Stimulated activated naive B cell treated with anti-CD40 and anti-IgM and Interleukin-4, amounts not matched to agents 10 μg/mL and 1 μg/mL and 100 μg/mL, for 72 hours (primary cell): ENCODE measurements at places on chromosomes 1 and 21.

GRCh38 chr1:204327359-204327758 lies 32.4 kb downstream of the PLEKHA6 start:
- DNase-seq: no peak

- no peak for DNase-seq
Measured at GRCh38 chr1:182484067-182484466, 34.1 kb downstream of the RGSL1 start.

DNA sequence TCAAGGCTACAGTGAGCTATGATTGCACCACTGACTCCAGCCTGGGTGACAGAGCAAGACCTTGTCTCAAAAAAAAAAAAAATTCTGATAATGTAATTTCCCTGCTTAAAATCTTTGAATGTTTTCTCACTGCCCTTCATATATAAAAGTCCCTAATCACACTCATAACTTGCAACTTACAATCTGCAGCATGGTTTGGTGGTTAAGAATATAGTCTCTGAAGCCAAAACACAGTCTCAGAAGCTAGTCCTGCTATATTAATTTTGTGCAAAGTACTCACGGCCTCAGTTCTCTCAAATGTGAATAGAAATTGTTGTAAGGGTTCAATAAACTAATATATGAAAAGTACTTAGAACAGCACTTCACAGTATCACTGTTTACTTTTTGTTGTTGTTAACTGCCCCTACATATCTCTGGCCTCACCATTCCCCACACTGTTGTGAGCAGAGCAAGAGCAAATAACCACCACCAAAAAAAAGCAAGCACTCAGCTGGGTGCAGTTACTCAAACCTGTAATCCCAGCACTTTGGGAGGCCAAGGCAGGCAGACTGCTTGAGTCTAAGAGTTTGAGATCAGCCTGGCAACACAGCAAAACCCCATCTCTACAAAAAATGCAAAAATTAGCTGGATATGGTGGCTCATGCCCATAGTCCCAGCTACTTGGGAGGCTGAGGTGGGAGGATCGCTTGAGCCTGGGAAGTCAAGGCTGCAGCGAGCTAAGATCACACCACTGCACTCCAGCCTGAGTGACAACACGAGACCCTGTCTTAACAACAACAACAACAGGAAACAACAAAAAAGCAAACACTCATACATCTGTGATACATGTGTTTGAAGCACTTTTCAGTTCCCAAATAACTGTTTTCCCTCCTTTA lies 22.4 kb downstream of the ASH1L start:
- no peak for DNase-seq

DNA sequence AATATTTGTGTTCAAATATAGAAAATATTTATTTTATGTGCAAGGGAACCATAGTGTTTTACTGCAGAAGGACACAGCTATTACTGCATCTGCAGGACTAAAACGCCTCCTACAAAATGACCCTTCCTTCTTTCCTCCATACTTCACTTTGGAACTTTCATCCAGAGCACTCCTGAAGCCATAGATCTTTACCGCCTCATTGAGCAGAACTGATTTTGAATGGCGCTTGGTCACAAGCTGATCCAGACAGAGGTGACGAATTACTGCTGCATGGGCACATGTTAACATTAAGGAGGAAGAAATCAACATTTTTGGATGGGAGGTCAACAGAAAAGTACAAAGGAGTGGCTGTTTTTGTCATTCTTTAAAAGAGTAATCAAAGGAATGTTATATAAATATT lies 931.6 kb downstream of the NCAM2 start:
- no peak for DNase-seq

DNA sequence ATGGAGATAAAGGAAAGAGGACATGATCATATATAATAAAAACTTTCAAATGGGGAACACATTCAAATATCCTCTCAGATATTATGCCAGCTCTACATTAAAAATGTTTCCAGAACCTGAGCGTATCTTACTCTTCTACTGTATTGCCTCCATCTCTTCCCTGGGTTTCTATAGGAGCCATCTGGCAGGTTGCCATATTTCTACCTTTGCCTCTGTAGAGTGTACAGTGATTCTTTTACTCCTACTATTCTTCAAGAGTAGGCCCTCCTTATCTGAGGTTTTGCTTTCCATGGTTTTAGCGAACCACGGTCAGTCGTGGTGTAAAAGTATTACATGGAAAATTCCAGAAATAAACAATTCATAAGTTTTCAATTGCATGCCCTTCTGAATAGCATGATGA lies 259.5 kb downstream of the GRIK1 start:
- no peak for DNase-seq

GRCh38 chr1:47827109-47827508 lies 170.1 kb downstream of the TRABD2B start:
- DNase-seq: no peak

- DNase-seq: no peak
Measured at GRCh38 chr1:219412772-219413171, 200.1 kb downstream of the ZC3H11B start.

GRCh38 chr1:1235016-1235744 lies 3.1 kb downstream of the B3GALT6 start:
- DNase-seq: no peak

GRCh38 chr1:116808200-116808847 lies 54.1 kb downstream of the CD2 start:
- DNase-seq: no peak

DNA sequence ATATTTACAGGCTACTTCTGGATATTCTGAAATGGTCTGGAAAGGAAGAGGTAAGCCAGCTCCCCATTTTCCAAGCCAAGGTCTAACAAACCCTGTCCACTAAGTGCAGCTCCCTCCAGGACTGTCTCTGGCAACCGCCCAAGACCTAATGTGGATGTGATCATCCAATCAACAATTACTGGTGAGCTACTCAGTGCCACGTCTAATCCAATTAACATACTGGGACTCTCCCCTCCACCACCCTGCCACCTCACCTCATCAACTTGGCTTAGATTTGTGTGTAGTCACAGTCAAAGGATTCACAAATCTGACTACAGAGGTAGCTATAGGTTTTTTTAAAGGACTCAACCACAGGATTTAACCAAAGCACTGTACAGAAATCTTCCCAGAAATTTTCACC lies 25.4 kb upstream of the S100A7 start:
- DNase-seq: no peak

- DNase-seq: no peak
Measured at GRCh38 chr21:34706337-34706736, 37.5 kb downstream of the CLIC6 start.

DNA sequence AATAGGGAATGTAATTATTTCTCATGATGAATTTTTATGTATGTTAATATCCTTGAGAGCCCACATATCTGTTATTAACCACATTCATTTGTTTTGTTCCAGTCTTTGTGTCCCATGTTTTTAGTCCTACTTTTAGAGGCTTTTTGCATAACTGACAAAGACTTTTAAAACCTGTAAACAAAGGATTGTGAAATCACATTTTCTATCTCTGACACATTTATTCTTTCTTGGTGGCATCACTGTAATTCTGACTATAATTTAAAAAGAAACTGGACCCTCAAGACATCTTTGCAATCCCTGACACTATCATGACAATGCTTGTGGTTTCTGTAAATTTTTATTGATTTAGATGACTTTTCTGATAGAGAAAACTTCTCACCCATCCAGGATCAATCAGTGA lies 313.1 kb downstream of the SIPA1L2 start:
- no peak for DNase-seq

GRCh38 chr1:232883992-232884661 lies 66.3 kb upstream of the NTPCR start:
- DNase-seq: no peak

- DNase-seq: no peak
Measured at GRCh38 chr1:12669529-12670068, 25.7 kb downstream of the AADACL4 start.

DNA sequence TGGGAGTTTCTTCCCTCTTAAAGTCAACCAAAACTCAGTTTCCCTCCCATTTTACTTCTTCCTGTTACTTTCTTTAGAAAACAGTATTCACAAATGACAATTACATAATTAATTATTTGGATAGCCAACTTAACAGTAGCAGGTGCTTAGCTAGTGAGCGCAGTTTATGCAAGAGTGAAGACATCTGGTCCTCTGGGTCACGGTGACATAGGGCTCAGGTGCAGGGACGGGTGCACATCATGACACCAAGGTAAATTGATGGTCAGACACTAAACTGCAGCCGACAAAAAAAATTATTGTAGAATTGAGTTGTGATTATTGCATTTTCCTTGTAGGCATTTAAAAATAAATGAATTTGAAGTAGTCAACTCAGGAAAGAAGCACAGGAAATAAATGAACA lies 142.0 kb upstream of the KCTD3 start:
- no peak for DNase-seq

- no peak for DNase-seq
Measured at GRCh38 chr1:79847700-79848099, 841.2 kb upstream of the ADGRL4 start.

- no peak for DNase-seq
Measured at GRCh38 chr1:233393926-233394680, 66.6 kb downstream of the MAP3K21 start.

DNA sequence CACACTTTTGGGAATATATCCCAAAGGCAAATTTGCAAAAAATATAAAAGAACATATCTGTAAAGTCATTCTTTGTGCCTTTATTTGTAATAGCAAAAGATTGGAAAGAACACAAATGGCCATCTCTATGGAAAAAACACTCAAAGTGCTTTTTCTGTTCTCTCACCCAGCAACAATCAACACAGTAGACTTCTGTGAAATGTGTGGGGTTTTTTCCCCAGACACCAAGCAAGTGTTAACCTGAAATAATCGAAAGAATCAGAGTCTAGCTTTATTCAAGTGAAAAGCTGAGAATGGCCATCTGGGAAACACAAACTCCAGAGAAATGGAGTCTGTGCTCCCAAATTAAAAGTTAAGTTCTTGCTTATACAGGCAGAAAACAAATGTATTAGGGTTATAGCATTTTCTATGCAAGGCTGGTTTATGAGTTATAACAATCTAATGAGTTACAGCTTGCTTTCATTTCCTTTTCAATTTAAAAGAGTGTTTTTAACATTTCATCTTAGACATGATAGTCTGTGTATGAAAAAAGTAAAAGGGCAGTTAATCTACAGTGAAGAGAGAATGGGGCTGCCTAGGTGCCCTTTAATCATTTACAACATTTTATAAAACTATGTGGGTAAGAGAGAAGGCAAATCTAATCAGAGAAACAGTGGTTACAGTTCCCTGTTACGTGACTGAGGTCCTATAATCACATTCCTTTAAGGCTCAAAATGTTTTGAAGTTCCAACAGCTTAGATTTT lies 46.6 kb downstream of the SLC30A7 start:
- DNase-seq: no peak

DNA sequence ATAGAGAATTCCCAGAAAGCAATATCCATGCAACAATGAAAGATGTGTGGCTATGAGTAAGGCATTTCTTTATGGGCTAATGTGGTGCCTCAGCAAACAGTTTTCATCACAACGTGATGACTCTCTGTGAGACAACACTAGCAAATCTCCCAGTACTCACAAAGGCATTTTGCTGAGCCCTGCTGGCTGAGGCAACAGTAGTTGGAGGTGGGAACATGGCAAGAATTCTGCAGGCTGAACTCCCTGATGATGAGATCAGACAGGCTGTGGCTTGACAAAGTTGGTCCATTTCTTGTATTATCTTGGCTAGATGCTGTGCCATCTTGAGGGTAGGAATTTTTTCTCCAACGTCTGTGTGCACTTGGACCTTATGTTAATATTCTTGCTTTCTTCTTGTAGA lies 24.6 kb downstream of the PROX1 start:
- DNase-seq: no peak

- DNase-seq: no peak
Measured at GRCh38 chr1:85911742-85912141, 203.5 kb upstream of the ZNHIT6 start.

DNA sequence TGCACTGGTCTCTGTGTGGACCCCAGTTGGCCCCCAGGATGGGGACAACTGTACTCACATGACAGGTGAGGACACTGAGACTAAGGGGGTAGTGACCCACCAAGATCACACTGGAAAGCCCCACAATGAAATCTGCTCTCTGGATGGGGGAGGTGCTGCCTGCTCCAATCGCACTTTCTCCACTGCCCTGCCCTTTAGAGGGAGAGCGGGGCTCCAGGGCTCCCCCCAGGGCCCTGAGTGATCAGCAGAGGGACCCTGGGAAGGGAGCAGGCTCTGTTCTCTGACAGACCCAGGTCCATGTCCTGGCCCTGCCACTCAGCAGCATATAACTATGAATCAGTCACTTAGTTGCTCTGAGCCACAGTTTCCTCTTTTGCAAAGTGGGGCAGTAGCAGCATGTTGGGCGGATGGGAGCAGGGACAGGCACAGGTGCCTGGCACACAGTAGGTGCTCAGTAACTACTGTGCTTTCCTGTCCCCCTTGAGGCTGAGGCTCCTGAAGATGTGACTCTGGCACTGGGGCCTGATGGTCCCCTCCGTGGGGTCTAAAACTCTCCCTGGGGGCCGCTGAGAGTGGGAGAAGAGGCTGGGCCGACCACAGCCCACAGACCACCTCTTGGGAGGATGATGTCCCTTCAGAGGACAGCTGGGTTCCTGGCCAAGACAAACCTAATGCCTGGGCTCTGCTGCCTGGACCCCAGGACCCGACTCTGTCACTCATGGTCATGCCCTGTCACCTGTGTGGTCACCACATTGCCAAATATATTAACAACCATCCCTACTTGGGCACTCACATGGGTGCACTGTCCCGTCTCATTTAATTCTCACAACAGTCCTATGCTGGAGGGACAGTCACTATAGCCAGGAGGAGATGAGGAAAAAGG lies 222.7 kb downstream of the PTPRU start:
- no peak for DNase-seq

GRCh38 chr1:13769212-13769611 lies 69.2 kb downstream of the PRDM2 start:
- DNase-seq: no peak

- no peak for DNase-seq
Measured at GRCh38 chr1:99445486-99445885, 181.2 kb downstream of the PLPPR4 start.

DNA sequence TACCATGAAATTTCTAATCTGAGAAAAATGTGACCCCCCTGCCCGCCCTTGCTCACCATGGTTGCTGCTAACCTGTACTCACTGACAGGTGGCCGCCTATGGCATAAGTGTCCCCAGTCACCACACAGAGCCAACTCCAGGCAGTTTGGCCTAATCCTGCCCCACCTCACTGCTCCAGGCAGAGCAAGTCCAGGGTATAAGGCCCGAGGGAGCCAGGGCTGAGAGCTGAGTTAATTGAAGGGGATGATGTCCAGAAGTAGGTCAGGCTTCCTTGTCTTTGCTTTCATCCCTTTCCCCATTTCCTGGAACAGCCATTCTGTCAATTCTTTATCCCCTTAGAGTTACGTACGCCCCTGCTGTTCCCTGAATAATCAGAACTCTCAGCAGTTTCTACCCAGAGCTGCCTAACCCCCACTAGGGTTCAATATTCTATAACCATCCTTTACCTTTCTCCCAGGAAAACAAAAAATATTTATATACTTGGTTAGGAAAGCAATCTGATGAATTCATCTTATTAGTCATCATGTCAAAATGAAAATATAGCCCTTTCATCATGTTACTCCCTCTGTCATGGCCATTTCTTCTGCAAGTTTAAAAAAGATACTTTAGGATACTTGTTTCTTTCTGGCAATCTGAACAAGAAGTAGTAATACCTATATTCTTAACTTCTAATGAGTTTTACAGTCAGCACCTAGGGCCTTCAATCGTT lies 29.4 kb upstream of the CD101 start:
- no peak for DNase-seq
